ENCODE measurements at places on chromosomes 11 and 22. TPM values are rescaled to one million over a fixed set of nuclear protein-coding genes. Genes with fewer than 3 reads are reported as not detected.

The RAB3IL1 gene
- not detected for polyA plus RNA-seq

GRCh38 chr22:42069801-42070516 lies 653 bp downstream of the NAGA start:
- DNase-seq = no peak

GRCh38 chr11:110467556-110467955 lies 37.8 kb downstream of the FDX1 start:
- DNase-seq = no peak

DNA sequence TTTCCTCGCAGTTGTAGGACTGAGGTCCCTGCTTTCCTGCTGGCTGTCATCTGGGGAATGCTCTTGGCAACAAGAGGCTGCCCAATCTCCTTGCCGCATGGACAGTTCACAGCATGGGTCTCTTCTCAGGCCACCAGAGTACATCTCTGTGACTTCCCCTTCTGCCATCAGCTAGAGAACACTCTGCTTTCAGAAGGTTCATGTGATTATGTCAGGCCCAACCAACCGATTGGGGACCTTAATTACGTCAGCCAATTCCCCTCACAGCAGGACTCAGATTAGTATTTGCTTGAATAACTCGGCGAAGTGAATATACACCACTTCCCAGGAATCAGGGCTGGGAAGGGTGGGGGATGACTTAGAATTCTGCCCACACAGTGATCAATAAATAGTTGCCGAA lies 61.9 kb upstream of the CSNK2A3 start:
- DNase-seq = no peak

DNA sequence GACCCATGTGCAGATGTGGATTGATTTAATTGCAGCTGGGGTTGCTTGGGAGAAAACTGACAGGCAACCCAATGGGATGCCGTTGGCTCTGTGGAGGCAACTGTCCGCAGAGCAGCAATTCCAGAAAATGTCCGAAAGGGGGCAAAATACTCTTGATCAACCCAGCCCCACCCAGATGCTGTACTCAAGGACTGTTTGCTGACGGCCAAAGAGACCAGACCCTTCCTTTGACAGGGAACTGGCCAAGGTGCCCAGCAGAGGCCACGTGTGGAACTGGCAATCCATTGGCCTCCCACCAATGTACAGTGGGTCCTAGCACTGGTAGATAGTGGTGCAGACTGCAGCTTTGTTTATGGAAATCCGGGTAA lies 29.7 kb upstream of the KCNA4 start:
- no peak for DNase-seq

DNA sequence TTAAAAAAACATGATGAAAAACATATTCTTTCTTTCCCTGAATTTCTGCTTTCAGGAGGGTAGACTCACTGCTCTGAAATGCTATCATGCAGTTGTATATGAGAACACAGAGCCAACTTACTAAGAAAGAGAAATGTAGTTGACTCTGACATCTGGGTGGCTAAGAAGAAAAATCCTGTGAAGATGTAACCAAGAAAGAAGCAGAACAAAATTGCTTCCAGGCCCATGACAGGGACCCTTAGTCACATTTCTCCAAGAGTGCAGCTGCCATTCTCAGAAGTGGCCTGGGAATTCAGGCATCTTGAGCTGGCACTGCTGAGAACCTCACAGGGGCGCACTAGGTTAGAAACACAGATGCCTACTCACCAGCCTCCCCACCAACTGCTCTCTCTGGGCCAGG lies 73.6 kb downstream of the RPL27A start:
- no peak for DNase-seq

- DNase-seq = no peak
Measured at GRCh38 chr11:130531061-130531460, 82.6 kb downstream of the ADAMTS15 start.
